Stimulated activated CD4-positive, alpha-beta T cell treated with anti-CD3 and anti-CD28 coated beads, Interleukin-15, amount 100 ng/mL, for 1 hour (primary cell): ENCODE measurements at places on chromosomes 6 and 20.

- DNase-seq: no peak
Observed at GRCh38 chr20:20690676-20691476, 21.6 kb downstream of the RALGAPA2 start.

GRCh38 chr6:4533576-4533975 lies 242.6 kb upstream of the CDYL start:
- no peak for DNase-seq

GRCh38 chr20:34689486-34689885 lies 12.6 kb upstream of the PIGU start:
- DNase-seq: no peak

- DNase-seq: no peak
Observed at GRCh38 chr6:7008451-7008988, 99.2 kb upstream of the RREB1 start.
